Activated CD8-positive, alpha-beta memory T cell treated with anti-CD3 and anti-CD28 coated beads for 1 hour (primary cell): ENCODE measurements at places on chromosomes 11 and 22.

DNA sequence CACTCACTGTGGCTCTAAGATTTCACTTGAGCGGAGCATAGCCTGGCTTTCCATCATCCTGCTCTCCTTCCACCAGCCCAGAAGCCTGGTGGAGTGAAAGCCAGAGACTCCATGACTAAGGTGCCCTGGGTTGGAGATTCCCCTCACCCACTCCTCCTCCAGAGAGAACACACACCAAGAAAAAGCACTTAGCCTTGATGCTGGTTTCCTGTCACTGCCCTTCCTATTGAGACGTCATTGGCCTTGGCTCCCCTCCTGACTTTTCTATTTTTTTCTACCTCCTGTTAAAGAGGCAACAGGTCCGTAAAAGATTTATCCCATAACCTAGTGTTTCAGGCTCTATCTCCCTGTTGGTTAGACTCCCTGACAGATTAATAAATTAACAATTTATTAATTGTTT is 38.5 kb upstream of the APLNR start:
- no peak for DNase-seq

DNA sequence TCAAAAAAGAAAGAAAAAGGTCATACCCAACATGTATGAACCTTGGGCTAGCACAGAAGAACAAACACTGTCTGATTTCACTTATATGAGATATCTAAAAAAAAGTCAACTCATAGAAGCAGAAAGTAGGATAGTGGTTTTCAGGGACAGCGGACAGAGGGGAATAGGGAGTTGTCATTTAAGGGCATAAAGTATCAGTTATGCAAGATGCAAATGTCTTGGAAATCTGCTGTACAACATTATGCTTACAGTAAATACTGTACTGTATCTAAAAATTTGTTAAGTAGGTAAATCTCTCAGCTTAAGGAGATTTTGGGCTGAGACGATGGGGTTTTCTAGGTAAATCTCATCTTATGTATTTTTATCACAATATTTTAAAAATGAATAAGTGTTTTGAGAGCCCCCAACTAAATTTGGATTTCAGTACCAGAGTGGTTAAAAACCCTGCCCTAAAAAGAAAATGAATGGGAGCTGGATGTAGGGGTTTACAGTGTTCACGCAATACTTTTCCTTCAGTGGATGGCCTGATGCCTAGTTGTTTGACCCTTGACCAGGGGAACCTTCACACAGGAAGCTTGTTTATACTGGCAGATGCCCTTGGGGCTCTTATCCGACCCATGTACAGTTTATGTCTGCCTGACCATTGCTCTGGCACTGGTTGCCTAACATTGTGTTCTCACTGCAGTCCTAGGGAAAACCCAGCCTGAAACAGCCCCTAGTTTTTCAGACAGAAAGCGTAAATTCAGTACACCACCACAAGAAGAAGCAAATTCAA is 34.8 kb downstream of the SLC22A9 start:
- DNase-seq: no peak

DNA sequence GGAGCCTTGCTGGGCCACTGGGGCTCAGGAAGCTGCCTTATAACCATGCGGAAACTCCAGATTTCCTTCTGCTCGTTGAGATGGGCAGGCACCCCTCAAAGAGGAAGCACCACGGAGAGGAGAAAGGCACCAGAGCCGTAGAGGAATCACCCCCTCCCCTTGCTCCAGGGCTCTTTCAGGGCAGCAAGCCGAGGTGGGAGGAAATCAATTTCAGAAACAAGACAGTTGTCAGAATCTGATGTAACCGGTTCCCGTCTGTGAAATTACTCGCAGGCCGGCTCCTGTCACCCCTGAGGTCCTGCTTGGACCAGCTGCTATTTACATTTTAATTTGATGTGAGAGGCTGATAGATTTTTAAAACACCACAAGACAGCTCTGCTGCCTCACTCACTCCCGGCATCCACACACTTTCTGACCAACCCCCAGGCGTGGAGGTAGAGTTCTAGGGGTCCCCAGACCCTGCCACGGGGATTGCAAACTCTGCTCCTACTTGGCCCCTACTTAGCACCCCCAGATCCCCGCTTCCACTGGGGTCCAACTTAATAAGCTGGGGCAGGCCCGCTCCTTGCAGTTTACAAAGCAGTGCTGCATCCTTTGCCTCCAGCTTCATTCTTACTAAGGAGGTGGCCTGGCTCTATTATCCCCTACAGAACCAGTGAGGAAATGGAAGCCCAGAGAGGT is 162.5 kb downstream of the CEP164 start:
- no peak for DNase-seq

- DNase-seq: no peak
These were observed 79.7 kb upstream of the HORMAD2 start for GRCh38 chr22:30000566-30000965.

DNA sequence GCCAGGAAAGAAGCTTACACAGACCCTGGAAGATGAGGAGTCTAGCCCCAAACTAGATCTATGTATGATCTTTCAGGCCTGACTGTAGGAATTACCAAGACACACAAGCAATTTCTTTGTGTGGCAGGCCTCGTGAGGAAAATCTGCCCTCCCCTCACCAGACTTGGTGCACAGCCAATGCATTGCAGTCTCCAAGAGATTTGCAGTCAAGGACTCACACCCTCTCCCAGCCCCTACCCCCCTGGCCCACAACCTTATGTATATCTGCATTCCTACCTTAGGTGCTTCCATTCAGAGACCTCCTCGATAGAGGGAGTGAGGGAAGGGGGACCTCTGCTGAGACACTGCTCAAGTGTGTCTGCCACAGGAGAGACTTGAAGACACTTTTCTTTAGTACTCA is 9.8 kb downstream of the OR8B12 start:
- no peak for DNase-seq

DNA sequence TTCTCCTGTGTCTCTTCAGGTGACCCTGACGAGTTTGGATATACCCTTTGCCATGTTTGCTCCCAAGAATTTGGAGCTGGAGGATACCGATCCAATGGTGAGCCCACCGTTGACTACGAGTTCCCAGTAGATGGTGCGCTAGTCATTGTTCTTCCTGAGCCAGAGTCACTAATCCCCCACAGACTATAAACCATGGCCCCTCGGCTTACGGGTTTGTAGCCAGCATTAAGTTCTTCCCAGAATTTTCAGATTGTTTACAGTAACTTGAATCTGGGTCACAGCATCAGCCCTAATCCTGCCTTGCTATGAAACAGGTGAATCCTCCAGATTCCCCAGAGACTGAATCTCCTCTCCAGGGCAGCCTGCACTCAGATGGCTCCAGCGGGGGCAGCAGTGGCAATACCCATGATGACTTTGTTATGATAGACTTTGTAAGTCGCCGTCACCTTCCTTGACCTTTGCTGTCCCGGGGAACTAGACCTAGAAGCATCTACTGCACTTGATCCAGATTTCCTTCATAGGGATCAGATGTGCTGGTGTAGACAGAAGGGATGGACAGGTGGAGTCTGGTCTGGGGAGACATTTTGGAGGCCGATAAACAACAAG is 31.8 kb downstream of the ARHGAP1 start:
- DNase-seq: no peak

GRCh38 chr22:43827003-43827735 is 15.1 kb upstream of the EFCAB6 start:
- no peak for DNase-seq

DNA sequence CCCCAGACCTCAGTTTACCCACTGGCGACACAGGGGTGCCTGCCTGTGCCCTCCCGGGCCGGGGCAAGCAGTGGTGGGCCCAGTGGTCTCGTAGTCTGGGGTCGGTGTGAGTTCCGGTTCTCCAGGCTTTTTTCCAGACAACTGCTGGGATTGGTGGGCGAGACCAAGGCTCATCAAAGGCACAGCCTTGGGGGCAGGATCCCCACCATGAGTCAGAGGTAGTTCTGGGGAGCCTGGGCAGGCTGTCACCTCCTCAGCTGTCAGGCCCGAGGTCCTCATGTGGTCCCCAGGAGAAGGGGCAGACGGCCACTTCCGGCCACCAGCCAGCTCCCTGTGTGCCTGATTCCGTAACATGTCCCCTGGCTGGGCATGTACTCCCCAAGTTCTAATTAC is 827 bp upstream of the MUC2 start:
- no peak for DNase-seq

DNA sequence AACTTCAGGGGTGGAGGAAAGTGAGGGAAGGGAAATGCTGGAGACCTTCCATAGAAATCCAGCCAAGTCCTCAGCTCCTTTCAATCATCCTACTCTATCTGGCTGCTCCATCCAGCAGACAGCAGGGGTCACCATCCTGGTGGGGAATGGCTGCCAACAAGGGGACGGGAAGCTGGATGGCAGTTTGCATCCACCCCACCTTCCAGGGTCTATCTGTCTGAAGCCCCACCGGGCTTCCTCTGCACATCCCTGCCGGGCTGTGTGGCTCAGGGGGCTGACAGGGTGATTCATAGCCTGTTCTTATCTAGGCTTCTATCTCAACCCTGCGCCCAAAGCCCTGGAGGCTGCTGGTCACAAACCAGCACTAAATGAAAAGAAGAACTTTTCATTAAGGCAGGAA is 1.1 kb downstream of the SYTL2 start:
- DNase-seq: no peak

GRCh38 chr11:46906609-46907041 is 11.7 kb downstream of the LRP4 start:
- DNase-seq: no peak

GRCh38 chr11:19594326-19594725 is 118.3 kb upstream of the NAV2 start:
- no peak for DNase-seq

GRCh38 chr22:45204819-45205218 is 35.9 kb downstream of the KIAA0930 start:
- no peak for DNase-seq

DNA sequence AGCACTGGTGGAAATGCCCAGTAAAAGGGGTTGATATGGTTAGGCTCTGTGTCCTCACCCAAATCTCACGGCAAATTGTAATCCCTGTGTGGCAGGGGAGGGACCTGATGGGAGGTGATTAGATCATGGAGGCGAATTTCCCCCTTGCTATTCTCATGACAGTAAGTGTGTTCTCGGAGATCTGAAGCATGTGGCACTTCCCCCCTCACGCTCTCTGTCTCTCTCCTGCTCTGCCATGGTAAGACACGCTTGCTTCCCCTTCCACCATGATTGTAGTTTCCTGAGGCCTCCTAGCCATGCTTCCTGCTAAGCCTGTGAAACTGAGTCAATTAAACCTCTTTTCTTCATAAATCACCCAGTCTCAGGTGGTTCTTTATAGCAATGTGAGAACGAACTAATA is 37.4 kb downstream of the PACSIN2 start:
- no peak for DNase-seq

DNA sequence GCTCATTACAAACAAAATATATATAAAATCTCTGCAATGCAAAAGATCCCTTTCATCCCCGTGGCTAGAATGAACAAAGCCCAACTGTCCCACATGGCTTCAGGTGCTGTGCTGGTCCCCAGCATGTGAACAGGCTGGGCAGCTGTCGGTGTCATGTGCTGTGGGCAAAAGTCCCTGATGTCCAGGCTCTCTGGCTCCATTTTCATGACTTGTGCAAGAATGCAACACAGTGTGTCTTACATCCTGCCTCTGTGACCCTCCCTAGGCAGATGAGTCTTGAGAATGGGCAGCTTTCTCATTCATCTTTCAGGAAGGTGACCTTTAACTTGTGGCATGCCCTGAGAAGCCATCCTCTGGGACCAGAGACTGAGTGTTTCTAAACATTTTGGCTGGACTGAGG is 14.5 kb downstream of the GUCD1 start:
- DNase-seq: no peak

GRCh38 chr11:17012712-17013547 is 1.3 kb downstream of the PLEKHA7 start:
- DNase-seq: no peak

- DNase-seq: no peak
These were observed 154.2 kb downstream of the CCDC34 start for GRCh38 chr11:27208846-27209245.

GRCh38 chr11:118791961-118792569 is 1.1 kb upstream of the DDX6 start:
- DNase-seq: no peak

DNA sequence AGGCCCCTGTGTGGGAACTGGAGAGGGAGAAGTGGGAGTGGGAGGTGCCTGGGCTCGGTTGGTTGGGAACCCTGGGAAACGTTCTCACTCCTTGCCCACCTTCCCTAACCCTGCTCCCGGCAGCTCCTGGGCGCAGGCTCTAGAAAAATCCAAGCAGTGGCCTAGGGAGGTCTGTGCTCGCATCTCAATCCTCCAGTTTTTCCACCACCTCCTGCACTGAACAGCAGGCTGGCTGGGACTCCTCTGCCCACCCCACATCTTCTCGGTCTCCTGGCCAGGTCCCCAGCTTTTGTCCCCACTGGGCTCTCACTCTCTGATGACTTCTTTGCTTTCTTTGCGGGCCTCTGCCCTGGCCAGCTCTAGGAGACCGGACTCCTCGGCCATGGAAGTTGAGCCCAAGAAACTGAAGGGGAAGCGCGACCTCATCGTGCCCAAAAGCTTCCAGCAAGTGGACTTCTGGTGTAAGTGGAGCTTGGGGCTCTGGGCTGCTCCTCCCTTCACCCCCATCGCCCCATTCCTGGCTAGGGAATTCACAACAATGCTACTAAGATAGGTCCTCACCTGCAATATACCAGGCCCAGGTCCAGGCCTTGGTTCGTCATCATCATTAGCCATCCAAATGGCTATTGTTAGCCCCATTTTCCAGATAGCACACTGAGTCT is 35.6 kb downstream of the PRDM11 start:
- no peak for DNase-seq

DNA sequence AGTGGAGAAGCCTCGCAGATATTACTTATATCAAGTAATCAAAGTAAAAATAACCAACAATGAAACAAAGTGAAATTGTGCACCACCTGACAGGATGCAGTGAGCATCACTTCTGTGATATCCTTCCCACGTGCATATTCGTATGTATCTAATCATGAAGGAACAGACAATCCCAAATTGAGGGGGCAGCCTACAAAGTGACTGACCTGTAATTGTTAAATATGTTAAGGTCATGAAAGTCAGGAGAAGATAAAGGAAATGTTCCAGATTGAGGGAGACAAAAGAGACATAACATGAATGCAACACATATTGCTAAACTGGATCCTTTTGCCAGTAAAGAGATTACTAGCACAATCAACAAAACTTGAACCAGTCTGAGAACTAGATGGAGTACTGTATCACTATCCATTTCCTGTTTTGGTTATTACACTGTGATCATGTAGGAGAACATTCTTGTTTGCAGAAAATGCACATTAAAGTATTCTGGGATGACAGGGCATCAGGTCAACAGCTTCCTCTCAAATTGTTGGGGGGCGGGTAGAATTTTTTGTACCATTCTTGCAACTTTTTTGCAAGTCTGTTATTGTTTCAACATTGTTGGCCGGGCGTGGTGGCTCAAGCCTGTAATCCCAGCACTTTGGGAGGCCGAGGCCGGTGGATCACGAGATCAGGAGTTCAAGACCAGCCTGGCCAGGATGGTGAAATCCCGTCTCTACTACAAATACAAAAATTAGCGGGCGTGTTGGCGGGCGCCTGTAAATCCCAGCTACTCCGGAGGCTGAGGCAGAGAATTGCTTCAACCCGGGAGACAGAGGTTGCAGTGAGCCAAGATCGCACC is 2.0 kb downstream of the SBF2 start:
- DNase-seq: no peak

GRCh38 chr11:37511425-37511933 is 913.4 kb upstream of the RAG2 start:
- no peak for DNase-seq

GRCh38 chr11:64132191-64132771 is 33.6 kb downstream of the MACROD1 start:
- DNase-seq: no peak
